ENCODE measurements at places on chromosomes 5 and 9.

- no peak for DNase-seq
These were observed 48.4 kb upstream of the SNAPC3 start for GRCh38 chr9:15374310-15374709.

DNA sequence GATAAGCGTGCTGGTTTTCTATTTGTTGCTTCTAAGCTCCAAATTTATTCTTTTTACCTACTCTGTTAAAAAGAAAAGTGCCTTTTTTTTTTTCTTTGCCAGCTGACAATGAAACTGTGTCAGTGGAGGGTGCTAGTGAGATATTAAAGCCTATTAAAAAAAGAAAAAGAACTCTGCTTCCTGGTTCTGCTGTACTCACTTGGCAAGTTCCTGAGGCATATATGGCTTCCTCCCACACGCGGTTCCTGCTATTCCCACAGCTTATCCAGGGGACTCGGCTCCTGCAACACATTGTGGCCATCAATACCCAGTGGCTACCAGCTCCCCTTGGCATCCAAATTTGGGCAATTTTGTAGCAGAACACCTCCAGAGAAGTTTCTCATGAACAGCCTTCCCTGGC, 1977.7 kb upstream of the CDH9 start:
- DNase-seq: no peak

DNA sequence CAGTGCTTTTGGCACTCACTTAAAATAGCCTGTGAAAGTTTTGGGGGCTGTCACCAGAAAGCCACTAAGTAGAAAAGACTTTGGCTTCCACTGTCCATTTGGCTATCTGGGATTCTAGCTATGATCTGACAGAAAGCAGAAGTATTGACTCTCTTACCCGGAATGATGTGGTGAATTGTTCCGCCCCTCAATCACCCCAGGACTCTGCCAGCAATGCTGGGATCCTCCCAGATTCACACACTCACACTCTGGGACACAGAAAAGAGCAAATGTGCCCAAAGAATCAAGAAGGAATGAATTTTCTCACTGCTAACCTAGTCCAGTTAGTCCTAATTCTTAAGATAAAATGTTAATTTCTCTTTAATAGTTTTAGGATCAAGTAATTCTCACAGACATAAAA, 576.9 kb downstream of the BNC2 start:
- DNase-seq: no peak

DNA sequence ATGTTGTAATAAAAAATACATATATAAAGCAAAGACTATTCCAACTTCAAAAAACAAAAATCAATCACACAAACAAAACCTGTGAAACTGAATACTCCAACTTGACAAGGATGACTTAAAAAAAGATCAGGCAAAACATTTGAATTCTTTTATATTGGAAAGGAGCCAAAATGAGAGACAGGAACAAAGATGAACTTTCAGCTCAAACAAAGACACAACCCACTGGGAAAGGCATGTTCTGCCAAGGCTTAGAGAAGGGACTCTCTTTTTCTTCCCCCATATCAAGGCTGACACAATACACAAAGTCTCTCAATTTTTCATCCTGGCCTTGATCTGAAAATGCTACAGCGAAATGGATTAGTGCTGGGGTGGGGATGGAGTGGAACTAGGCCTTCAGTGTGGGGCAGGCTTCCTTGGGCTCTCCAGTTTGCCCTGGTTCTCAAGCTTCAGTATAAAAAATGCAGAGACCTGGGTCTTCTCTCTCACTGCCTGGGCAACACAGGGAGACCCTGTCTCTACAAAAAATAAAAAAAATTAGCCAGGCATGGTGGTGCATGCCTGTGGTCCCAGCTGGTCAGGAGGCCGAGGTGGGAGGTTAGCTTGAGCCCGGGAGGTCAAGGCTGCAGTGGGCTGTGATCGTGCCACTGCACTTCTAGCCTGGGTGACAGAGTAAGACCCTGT, 11.6 kb upstream of the FAM169A start:
- DNase-seq: no peak

DNA sequence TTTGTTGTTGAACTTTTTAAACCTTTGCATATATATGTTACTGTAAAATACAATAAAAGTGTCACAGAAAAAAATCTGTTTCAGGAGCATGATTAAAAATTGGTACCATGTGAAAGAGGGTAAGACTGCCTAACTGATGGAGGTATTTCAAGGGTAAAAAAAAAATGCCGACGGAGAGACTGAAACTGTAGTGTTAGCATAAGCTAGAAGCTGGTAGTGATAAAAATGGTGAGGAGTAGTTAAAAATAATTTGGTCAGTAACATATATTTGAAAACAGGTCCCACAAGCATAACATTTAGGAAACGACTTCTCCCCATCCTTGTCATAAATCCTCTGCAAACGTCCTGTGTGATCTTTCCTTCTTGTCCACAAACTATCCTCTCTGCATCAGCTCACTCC, 64.7 kb downstream of the MEF2C start:
- DNase-seq: no peak

- no peak for DNase-seq
These were observed 25.2 kb downstream of the UGT3A2 start for GRCh38 chr5:36041537-36041845.

- no peak for DNase-seq
These were observed 479.8 kb downstream of the DIRAS2 start for GRCh38 chr9:90162819-90163218.

GRCh38 chr5:50873595-50874277, 207.3 kb downstream of the PARP8 start:
- no peak for DNase-seq

DNA sequence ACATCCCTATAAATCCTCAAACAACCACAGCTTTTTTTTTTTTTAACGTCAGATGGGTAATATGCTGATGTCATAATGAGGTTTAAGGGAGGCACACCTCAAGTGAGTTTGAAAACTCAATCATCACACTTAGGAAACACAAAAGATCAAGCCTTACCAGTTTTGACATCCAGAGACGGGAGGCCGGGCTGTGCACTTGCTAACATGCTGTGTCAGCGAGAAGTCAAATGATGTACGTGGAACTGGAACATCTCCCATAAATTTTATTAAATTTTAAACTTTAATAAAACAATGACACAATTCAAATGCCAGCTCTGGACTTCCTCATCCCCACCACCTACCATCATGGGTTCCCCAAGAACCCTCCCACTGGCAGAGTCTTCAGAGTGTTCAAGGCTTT, 117.6 kb downstream of the C5orf15 start:
- no peak for DNase-seq

- DNase-seq: no peak
These were observed 35.1 kb downstream of the ADRA1B start for GRCh38 chr5:159951387-159951786.

DNA sequence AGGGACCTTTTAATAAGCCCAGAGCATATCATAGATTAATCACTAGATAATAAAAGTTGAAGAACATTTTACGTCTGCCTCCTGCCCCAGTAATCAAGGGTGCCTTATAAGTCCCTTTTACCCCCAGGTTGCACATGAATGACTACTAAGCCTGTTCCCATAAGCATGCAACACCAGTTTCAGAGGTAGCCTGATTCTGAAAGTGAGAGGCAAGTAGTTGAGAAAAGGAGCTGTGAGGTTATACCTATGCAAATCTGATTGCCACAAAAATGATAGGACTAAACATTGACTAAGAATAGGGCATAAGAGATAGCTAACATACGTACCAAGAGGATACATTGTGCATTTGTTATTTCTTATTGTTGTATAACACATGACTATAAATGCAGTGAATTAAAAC, 681.9 kb downstream of the ISL1 start:
- no peak for DNase-seq

GRCh38 chr9:98249771-98250170, 5.7 kb downstream of the TBC1D2 start:
- DNase-seq: no peak

DNA sequence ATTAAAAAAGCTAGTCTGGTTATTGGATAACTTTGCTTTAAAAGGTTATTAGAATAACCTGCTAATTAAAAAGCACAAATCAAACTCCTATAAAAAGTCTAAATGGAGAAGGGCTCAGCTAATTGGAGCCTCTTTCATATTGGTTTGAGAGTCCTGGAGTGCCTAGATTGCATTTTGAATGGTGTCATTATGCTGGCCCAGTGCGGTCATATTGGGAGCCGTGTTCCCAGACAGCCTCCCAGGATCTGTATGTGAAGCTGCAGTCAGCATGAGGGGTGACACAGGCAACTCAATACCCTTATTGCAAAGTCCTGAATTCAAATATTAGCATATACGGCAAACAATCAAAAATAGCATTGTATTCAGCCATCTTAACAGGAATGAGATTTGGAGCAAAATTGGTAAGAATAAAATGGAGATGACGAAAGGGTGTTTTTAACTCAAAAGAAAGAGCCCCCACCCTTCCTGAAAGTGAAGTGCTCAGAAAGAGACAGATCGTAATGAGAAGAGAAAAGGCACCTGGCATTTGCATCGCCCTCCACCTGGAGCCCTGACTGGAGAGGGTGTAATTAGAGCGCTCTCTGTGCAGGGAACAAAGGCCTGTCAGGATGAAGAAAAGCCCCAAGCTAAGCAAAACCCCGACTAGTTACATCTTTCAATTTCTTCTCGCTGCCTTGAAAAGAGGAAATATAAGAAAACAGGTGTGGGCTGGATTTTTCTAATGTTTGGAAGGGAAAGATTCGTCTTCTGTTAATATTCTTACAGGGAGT, 621.0 kb upstream of the ADAMTS16 start:
- peak; percentile 62 for DNase-seq

DNA sequence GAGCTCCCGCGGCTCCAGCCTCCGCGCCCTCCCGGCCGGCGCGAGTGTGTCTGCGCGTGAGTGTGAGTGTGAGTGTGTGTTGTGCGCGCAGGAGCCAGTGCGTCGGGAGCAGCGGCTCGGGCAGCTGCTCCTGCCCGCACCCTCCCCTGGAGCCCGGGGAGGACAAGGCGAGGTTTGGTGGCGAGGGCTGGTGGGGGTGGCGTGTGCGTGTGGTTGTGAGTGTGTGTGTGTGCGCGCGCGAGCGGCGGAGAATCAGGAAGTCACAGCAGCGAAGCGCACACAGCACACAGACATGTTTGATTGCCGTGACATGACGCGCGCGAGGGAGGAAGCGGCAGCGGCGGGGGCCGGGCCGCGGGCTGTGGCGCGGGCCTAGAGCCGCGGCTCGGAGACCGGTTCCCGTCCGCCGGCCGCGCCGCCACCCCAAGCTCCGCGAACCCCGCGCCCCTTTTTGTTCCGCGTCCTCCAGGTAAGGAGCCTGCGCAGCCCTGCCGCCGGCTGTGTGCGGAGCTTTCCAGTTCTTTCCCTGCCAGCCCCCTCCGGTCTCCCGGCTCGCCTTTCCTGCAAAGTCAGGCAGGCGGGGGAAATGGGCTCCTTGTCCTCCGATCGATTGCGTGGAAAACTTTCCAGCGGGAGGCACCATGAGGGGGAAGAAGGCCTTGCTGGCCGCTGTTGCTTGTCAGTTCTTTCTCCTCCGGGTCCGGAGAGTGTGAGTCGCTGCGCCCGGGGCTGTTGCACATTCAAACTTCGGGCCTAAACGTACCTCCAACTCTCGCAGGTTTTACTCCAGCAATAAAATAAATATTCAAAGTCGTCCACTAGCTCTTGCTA, 2.4 kb downstream of the SMARCA2 start:
- no peak for DNase-seq

- DNase-seq: no peak
These were observed 210.0 kb upstream of the PAPPA start for GRCh38 chr9:115943431-115944165.

- DNase-seq: peak; percentile 21
These were observed 38.4 kb downstream of the EGR1 start for GRCh38 chr5:138503487-138504270.

DNA sequence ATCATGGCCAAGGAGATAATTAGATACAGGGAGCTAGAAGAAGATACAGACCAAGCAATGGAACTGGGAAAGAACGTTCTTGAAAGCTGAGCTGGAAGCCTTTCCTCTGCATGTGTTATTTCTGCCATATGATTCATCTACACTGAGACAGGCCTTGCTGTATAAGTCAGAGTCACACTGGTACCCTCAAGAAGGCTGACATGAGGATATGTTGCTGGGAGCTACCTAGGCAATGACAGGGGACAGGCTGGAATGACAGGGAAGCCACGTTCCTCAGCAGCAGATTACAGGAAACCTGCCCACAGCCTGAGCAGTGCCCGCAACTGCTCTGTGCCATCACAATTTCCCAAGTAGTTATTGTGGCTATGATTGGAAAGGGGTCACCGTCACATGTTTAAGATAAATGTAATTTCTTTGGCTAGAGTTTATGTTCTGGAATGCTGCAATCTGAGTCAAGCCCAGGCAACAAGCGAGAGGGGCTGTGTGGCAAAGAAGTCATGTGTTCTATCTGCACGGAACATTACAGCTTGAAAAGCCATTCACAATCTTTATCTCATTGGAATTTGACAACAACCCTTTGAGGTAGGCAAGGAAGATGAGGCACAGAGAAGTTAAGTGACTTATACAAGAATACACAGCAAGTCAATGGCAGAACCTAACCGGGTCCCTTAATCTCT, 108.2 kb downstream of the TTLL11 start:
- no peak for DNase-seq

- DNase-seq: no peak
These were observed 33.0 kb downstream of the FAM240B start for GRCh38 chr9:38686933-38687332.

DNA sequence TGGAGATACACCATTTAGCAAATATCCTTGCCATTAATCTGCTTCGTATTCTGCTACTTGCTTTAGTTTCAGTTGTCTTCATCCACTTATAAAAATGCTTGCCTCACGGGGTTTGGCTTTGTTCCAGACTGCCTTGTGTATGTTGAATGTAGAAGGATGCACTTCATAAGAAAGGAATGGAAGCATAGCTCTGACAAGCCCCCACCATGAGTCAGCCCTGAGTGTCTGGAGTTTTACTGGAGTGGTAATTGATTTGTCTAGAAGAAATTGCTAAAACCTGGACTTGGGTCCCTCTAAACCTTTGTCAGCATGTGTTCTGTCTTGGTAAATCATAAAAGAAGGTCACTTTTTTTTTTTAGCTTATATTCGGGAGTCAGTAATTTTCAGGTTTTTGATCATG, 4.6 kb downstream of the TEX48 start:
- DNase-seq: peak; percentile 64

GRCh38 chr5:2102819-2103776, 220.4 kb upstream of the IRX4 start:
- DNase-seq: no peak

GRCh38 chr9:89606624-89607311, 2.0 kb downstream of the GADD45G start:
- no peak for DNase-seq

DNA sequence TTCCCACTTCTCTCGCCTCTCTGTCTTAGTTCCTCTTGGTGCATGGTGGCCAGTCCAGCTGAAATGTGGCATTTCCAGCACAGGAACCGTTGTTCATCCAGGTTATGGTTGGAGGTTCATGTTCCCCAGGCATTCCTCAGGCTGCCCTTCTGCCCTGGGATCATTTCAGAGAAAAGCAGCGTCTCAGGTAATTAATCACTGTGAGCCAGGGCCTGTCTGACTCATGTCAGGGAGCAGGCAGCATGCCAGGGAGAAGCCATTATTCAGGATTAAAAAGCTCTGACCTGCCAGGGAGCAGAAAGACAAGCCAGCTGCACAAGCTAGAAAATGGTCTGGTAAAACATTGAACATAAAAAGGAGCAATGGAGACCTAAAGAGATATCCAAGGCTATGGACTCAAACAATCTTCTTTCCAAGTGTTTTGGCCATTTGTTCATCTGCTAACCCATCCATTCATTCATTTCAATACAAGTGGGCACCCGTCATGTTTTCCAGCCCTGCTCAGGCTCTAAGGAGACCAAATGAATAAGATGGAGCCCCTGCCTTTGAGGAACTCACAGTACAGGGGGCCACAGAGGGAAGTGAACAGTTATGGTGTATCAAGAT, 241.4 kb downstream of the DRD1 start:
- DNase-seq: no peak

- DNase-seq: no peak
These were observed 369.5 kb downstream of the TMEM167A start for GRCh38 chr5:82707741-82708140.

Measured in NCI-H2107 (cell line).